ENCODE measurements at places on chromosomes 2 and 18.

DNA sequence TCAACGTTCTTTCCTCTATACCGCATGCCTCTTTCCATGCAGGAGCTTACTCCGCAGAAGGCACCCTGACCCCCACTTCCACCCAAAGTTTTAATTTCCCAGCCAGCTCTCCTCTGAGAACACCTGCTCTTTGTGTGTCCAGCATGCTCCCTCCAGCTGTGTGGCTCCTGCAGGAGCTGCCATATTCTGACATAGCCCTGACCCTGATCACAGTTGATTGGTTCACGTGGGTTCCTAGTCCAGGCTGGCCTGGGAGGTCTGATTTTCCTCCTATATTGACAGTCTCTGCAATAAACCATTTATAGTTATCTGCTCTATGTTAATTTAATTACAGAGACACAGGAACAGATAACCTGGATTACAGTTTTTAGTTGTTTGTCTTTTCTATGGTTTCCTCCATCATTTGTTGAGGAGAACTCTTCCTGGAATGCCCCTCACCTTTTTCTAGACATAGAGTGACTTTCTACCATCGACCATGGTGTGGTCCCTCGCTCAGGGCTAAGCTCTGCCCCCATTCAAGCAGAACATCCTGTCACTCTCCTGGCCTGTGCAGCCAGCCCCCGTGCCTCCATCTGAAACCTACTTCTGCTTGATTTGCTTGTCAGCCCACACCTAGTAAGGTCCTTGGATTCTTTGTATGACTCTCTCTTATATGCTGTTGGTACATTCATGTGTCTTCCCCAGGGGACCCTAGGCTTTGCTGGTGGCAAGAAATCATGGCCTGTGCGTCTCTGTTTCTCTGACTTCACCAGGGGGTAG, 231.5 kb downstream of the LPIN1 start:
- ATAC-seq: no peak

- no peak for ATAC-seq
Measured at GRCh38 chr18:518081-518480, 17.6 kb upstream of the COLEC12 start.

- ATAC-seq: no peak
Measured at GRCh38 chr18:6666012-6666685, 63.4 kb upstream of the ARHGAP28 start.

DNA sequence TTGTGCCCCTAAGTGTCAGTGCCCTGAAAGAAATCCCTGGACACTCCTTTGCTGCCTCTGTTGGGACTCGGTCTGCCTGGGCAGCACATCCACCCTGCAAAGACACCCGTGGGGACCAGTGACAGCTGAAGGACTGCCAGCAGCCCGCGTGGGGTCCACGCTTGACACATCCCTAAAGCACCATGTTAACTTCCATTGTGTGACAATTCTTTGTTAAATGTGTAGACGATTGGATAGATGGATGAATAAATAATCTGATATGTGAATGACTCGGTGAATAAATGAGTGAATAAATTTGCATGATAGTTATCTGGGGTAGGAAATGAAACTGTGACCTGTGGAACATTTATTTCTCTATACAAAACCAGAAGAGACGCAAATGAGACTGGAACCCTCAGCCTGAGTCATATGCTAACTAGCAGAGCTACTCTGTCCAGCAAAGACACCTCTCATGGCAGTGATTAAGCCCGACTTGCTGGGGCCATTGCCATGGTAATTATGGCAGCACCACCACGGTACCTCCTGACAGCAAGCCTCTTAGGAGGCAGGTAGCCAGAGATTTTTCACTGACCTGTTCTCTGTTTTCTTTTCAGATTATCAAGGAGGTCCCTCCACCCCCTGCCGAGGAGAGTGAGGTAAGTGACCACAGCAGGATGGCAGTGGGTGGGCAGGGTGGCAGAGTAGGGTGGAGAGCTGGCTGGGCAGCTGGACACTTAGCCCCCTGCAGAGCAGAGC, 156.8 kb downstream of the ANTXR1 start:
- peak; percentile 36 for ATAC-seq

- ATAC-seq: peak; percentile 86
Measured at GRCh38 chr2:222451224-222451674, 26.9 kb downstream of the SGPP2 start.

DNA sequence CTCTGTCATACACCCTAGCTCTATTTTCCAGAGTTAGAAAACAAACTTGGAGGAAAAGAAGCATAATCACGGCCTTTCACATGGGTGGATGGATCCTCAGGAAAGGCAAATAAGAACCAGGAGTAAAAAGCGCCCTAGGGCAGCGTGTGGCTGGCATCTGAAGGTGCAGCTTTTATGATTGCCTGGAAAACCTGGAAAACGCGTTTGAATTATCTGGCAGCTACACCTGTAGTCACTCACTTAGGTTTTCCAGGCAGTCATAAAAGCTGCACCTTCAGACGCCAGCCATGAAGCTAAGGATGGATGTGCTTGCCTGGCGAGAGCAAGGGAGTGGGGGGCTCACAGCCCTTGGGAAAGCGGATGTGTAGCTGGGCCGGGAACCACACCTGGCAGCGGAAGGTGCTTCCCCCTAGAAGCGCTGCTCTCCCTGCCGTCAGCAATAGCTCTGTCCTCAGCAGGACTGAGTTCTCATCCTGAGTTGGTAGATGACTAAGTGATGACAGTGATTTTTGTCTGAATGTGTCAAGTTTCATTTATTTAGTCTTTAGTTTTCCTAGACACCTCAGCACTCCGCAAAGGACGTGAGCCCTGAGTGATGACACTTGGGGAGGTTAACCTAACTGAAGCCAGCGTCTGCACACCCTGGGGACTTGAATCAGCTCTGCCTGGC, 82.0 kb downstream of the DCDC2C start:
- no peak for ATAC-seq

GRCh38 chr2:180062178-180062577, 55.1 kb upstream of the CWC22 start:
- no peak for ATAC-seq

- ATAC-seq: no peak
Measured at GRCh38 chr2:144330951-144331673, 188.8 kb downstream of the ZEB2 start.

DNA sequence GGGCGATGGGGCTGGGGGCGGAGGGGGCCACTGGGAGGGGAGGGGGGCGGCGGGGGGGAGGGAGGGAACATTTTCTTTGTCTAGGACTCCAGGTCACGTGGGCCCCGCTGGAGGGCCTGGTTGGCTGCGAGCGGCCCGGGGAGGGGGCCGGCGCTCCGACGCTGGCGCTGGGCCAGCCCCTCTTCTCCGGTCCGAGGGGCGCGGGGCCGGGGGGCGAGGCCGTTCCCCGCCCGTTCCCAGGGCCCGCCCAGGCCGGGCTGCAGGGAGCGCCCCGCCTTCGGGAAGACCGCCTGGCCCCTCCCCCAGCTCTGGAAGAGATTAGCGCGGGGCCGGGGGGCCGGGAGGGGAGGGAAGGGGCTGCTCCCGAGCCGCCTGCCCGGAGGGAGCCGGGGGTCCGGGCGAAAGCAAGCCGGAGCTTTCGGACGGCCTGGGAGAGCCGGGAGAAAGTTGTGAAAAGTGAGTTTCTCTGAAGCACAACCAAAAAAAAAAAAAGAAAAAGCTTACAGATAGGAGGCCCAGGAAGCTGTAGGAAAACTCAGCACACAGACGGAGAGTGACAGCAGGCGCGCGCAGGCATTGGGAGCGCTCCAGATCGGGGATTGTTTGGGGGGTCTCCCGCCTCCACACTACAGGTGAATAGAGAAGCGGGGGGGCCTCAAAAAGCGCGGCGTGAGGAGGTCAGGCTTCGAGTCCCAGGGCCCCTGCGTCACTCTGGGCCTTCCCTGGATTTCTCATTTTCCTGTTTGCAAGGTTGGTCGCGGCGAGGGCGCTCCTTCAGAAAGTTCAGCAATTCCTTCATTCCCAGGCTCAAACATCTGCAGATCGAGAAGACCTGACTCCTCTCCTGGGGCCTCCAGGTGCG, 84.1 kb upstream of the POMC start:
- peak; percentile 61 for ATAC-seq

GRCh38 chr2:164967781-164968228, 12.5 kb upstream of the SLC38A11 start:
- ATAC-seq: no peak

GRCh38 chr2:161522796-161523195, 101.4 kb upstream of the SLC4A10 start:
- no peak for ATAC-seq

DNA sequence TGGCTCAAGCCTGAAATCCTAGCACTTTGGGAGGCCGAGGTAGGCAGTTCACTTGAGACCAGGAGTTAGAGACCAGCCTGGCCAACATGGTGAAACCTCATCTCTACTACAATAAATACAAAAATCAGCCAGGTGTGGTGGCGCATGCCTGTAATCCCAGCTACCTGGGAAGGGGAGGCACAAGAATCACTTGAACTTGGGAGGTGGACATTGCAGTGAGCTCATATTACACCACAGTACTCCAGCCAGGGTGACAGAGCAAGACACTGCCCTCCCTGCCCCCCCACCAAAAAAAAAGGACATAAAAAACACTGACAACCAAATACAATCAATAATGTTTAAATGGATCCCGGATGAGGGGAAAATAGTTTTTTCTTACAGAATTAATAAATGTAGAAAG, 7.8 kb downstream of the TIA1 start:
- no peak for ATAC-seq

- no peak for ATAC-seq
Measured at GRCh38 chr2:104028061-104028460, 825.9 kb upstream of the POU3F3 start.

- ATAC-seq: no peak
Measured at GRCh38 chr18:42781298-42781815, 334.1 kb downstream of the RIT2 start.

- ATAC-seq: no peak
Measured at GRCh38 chr18:24201699-24202687, 63.1 kb downstream of the CABYR start.

DNA sequence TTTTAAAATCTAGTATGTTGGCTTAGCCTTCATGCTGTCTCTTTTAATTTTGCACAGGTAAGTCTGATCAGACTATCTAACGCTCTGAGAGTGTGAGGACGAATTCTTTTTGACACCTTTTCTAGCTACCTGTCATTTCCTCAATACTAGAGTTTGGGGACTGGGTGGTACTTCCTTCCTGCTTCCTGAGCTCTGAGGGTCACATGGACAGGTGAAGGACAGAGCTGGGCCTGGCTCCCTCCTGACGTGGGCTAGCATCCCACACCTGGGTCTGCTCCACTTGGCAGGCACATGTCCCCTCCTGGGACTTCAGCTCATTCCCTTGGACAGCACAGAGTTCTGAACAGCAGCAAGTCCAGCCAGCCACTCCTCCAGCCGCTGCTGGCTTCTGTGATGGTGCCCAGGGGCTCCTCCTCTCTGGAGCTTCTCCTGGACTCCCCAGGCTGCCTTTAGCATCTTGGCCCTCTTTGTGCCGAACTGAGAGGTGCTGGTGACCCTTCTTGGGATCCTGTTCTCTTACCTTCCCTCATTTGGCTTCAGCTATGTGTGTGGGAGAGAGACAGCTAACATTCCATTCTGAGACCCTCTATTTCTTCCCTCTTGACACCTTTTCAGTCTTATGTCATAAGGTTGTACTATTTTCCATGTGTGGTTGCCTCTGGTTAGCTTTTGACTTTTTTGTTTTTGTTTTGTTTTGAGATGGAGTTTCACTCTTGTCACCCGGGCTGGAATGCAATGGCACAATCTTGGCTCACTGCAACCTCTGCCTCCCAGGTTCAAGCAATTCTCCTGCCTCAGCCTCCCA, 106.9 kb downstream of the B3GNT2 start:
- no peak for ATAC-seq

DNA sequence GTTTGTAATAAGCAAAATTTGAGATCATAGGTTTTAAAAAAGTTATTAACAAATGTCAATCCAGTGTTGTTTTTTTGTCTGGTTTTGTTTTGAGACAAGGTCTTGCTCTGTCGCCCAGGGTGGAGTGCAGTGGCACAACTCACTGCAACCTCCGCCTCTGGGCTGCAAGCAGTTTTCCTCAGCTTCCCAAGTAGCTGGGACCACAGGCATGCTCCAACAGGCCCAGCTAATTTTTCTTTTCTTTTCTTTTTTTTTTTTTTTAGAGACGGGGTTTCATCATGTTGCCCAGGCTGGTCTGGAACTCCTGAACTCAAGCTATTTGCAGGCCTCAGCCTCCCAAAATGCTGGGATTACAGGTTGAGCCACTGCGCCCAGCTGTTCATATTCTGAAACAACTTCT, 31.3 kb downstream of the GALNT3 start:
- ATAC-seq: no peak

- ATAC-seq: no peak
Measured at GRCh38 chr18:60110836-60111235, 211.0 kb downstream of the PMAIP1 start.

DNA sequence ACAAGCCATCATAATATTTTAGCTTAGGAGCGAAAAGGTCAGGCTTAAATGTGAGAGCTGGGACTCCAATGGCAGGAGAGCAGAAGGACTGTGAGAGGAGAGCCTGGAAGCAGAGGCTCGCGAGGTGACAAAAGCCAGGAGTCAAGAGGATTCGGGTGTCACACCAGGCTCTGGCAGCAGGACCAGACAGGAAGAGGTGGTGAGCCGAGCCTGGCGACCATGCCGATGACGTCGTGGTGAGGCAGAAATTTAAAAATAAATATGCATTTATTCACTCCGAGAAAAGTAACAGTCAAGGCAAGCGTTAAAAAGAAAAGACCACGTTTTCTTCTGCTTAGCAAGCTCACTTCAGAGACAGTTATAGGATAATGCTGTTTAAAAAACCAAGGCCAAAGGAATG, 31.3 kb upstream of the ZNF236 start:
- ATAC-seq: no peak

- ATAC-seq: no peak
Measured at GRCh38 chr18:76621782-76622495, 126.9 kb upstream of the ZNF516 start.

DNA sequence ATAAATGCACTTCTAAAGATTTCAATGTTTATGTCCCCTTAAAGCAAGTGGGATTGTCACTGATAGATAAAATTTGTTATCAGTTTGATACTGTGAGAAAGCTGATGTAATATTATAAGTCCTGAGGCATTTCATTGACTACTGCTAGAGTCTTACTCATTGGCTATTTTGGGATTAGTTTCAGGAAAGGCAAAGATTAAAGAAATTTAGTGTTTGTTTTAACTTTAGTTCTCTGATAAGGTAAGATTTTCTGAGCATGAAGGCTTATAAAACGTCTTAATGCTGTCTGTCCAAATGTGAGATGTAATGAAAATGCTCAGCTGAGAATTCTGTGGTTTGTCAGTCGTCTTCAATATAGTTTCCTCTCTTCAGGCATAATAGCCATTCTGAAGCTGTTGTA, 886.4 kb upstream of the CDH2 start:
- no peak for ATAC-seq

DNA sequence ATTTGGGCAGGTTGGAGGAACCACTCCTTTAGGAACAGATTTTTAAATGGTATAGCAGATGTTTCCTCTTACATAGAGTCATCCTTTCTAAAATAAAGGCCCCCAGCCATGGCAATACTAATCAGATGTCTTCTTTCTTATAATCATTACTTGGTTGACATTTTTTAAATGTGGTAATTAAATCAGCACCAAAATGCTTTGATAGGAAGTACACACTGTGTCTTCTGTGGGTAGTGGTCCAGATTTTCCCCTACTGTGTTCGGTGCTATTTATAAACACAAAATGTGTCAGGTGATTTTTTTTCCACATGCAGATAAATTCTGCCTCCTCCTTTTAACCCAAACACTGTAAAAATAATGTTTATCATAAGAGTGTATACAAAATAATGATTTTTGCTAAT, 200.9 kb upstream of the DTNA start:
- no peak for ATAC-seq

GRCh38 chr18:43180814-43181213, 65.3 kb upstream of the RIT2 start:
- ATAC-seq: no peak

Data from activated CD4-positive, CD25-positive, alpha-beta regulatory T cell treated with anti-CD3 and anti-CD28 coated beads, Interleukin-2, amount 50 U/mL, for 24 hours (primary cell).